ENCODE measurements at places on chromosomes 7 and 10.

GRCh38 chr7:49376817-49377375, 396.5 kb upstream of the VWC2 start:
- DNase-seq = no peak

- DNase-seq = no peak
Observed at GRCh38 chr7:158021836-158022235, 565.8 kb downstream of the PTPRN2 start.

DNA sequence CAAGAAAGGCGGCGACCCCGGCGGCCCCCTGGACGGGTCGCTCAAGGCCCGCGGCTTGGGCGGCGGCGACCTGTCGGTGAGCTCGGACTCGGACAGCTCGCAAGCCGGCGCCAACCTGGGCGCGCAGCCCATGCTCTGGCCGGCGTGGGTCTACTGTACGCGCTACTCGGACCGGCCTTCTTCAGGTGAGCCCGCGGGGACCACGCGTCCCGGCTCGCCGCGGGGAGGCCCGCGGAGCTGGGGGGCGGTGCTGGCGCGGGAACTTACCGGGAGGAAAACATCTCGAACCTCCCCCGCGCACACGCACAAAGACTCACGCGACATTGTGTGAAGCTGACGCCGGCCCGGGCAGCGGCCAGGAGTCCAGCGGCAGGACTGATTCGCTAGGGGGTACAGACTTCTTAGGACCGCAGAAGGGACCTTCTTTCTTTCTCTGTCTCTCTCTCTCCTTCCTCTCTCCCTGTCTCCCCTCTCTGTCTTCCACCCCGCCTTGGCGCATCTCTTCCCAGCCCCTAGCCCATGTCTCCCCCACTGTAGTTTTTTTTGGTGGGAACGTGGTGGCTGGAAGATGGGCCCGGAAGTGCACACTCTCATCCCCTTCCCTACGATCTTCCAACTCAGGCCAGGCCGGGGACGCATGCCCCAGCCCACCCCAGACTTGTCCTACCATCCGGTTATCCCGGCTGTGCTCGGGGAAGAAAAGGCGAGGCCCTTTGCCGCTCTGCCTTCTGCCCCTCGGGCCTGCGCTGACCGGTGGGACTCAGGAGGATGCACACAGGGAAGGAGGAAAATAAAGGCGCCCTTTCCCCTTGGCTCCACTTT, 1.2 kb downstream of the EN2 start:
- no peak for DNase-seq

GRCh38 chr10:96390460-96390864, 31.7 kb upstream of the OPALIN start:
- no peak for DNase-seq

- no peak for DNase-seq
Observed at GRCh38 chr7:124536156-124536762, 229.3 kb downstream of the GPR37 start.

DNA sequence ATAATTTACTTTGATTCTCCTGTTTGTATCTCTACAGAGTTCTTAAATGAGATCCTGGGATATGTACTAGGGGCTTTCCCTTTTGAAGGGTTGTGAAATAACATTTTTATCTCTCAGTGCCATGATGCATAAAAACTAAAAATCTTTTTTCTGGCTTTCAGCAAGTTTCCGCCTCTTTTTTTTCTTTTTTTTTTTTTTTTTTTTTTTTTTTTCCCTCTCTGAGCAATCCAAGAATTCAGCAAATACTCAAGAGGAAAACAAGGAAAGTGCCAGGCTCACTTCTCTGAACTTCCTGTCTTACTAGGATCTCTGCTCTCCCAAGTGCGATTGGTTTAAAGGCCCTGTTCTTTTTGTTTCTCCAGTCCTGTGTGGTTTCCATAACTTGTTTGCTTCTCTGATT, 79.9 kb downstream of the HYCC1 start:
- DNase-seq = no peak

- no peak for DNase-seq
Observed at GRCh38 chr7:142112086-142112485, 568 bp downstream of the MGAM2 start.

DNA sequence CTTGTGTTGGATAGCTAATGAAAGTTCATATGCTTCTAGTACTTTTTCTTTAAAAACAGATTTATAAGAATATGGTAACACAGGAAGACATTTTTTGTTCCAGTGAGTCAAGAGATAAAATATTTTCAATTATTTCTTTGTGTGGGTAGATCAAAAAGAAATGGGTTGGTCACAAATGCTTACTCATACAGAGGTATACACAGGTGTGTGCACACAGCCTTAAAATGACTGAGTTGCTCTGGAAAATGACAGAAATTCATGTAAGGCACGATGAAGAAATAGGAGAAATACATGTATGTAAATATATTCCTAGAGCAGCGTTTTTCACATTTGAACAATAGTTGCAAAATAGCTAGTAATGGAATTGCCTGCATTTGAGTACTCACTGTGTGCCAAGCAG, 66.0 kb downstream of the ST7 start:
- DNase-seq = no peak

DNA sequence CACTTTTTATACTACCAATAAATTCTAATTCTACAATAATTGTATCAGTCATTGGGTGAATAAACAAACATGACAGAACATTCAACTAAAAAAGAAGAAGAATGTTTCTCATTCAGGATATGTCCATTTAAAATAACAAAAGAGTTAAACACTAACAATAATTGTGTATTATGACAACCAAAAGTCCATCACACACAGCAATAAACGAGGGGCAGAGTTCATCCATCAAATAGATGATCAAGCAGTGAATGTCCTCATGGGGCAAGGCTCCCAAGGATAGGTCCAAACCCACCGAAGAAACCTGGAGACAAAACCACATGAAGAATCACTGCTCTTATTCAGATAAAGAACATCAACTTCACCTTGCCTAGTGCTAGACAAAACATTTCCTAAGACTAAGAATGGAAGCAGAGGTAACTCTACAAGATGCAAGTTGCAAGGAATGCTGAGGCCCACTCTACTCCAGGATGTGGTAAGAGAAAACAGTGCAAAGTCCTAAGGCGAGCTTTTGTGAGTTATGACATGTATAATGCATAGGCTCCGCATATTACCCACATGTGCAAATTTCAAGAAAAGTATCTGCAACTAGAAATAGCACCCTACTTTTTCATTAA, 115.1 kb downstream of the PARD3 start:
- DNase-seq = no peak

- DNase-seq = no peak
Observed at GRCh38 chr7:139651914-139652313, 125.9 kb downstream of the HIPK2 start.

DNA sequence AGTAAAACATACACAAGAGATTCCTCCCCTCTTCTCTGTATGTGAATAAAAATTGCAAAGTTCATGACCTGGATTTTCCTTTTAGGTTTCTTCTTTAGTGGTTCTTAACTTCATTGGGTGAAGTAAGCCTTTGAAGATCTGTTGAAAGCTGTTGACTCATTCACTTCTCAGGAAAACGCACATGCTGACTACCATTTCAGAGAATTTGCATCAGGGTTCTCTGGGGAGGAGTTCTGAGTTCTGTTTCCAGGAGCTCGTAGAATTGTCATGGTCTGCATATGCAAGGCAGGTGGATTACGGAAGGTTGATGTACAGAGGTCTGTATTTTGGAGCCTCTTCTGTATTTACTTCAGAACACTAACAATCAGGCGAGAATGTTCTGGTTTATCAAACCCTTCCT, 962 bp upstream of the SLC26A4 start:
- no peak for DNase-seq

GRCh38 chr10:104143829-104144228, 21.9 kb downstream of the SFR1 start:
- DNase-seq = no peak

DNA sequence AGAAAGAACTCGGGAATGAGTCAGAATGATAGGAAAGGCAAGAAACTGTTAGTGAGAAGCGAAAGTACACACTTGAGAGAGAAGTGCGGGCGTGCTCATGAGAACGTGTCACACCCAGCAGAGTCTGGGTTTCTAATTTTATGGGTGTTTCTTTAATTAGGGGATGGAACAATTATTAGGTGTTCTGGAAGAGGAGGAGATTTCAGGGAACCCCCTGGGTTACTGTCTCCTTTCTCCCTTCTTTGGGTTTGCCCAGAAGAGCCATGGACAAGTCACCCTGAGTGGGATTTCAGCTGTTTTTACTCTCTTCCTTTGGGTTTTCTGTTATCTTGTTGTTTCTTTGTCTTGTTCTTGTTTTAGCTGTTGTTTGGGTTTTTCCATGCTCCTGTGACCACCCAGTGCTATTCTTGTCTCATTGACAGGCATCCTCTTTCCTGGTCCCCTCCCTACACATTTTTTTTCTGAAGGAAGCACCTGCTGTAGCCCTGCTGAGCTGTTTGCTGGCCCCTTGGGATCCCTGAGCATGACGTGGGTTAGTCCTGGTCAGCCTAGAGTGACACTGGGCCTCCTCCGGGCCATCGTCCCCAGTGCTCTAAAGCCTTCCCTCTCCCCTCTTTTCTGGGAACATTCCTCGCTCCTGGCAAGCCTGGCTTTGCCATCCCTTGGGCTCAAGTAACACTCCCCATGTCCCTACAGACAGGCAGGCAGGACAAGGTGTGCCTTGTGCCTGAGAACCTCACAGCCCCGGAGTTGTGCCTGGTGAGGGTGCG, 3.5 kb downstream of the SH2D4B start:
- no peak for DNase-seq

GRCh38 chr7:130153211-130153908, 51.8 kb downstream of the TMEM209 start:
- no peak for DNase-seq

DNA sequence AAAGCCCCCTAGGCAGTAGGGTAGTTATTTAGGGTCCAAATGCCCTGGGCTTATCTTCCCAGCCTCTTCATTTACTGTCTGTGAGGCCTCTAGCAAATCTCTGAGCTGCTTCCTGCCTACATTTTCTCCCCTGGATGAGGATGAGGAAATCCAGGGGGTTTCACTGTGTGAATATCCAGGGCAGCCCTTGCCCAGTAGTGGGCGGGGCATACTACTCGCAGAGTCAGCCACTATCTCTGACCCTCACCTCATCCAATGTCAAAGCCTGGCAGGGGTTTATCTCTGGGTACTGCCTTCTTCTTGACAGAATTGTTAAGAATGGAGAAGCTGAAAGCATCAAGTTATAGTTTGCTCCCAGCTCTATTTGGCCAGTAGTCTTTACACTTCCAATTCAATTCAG, 48.9 kb downstream of the CUZD1 start:
- DNase-seq = no peak

- DNase-seq = no peak
Observed at GRCh38 chr10:122507616-122508015, 46.3 kb downstream of the HTRA1 start.

GRCh38 chr10:68829521-68829920, 2.2 kb downstream of the STOX1 start:
- DNase-seq = no peak

DNA sequence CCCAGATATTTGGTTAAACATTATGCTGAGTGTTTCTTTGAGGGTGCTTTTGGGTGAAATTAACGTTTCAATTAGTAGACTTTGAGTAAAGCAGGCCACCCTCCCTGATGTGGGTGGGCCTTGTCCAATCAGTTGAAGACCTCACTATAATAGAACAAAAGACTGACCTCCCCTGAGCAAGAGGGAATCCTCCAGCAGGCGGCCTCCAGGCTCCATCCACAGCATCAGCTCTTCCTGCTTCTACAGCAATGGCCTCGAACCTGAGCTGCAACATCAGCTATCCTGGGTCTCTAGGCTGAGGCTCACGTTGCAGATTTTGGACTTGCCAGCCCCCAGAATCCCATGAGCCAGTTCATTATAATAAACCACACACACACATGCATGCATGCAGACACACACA, 104.2 kb downstream of the PFKFB3 start:
- DNase-seq = no peak

DNA sequence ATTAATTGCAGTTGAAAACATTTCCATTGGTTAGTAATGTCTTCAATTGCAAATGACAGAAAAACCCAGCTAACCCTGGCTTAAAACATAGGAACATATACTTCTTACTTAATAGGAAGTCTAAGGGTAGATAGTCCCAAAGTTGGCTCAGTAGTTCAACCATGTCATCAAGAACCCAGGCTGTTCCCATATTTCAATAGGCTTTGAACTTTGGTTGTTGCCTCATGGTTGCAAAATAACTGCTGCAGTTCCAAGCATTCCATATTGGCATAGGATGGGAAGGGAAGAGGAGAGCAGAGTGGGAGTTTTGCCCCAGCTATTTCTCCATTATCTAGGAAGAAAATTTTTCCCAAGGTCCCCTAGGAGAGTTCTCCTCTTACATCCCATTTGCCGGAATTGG, 81.4 kb upstream of the EEPD1 start:
- DNase-seq = no peak

- no peak for DNase-seq
Observed at GRCh38 chr10:5570007-5570655, 45.4 kb downstream of the CALML3 start.

GRCh38 chr7:30841801-30842541, 69.7 kb upstream of the AQP1 start:
- DNase-seq = no peak

GRCh38 chr10:110783509-110784107, 88.1 kb upstream of the PDCD4 start:
- DNase-seq = no peak

GRCh38 chr10:60877777-60878120, 66.2 kb downstream of the RHOBTB1 start:
- no peak for DNase-seq

DNA sequence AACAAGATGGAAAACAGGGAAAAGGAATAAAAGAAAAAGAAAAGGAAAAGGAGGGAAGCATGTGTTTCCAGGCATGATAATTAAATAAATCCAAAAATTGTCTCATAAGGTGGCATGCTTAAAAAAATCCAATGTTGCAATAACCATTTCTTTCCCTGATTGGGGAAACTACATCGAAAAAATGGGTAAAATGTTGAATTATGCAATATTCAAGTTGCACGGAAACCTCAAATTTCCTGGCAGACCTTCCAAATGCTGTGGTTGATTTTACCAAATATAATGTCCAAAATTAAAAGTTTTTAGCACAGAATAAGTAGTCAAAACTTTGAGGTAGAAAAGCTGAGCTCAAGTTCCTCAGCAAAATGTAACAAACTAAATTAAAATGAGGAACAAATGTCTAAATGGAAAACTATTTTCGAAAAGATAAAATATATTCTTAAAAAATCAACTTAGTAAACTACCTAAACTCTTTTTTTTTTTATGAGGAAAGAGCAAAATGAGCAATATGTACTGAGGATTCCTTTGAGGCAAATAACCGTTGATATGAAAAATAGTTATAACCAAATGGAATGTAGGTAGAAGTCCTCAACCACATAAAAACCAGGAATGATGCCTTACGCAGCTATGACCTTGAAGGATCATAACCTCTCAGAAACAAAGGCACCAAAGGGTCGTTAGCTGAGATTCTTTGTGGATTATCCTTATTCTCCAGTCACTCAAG, 52.6 kb downstream of the MACC1 start:
- no peak for DNase-seq

All from GM12891 (cell line).